H9 (cell line): ENCODE measurements at places on chromosomes 1 and 21.

DNA sequence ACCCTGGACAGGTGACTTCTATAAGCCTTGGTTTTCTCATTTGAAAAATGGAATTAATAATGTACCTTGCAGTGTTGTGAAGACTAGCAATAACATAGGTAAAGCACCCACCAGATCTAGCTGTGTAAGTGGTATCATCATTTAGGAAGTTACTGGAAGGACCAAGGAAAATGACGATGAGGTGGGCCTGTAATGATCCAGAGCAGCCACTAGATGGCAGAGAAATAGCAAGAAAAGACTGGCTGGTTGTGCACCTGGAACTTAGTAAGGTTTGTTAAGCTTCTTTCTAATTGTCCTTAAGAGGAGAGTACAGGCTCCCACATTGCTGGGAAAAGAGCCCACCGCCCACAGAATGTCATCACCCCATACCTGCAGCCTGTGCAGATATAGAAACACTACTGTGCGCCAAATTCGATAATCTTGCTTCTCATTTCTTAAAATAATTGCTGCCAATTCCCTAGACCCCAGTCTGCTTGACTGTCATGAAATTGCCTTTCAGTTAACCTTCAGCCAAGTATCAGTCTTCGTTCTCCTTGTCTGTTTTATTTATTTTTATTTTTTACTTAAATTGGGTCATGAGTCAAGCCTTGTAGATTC lies 37.2 kb downstream of the WNT4 start:
- no peak for DNase-seq

GRCh38 chr1:236864996-236865817 lies 70.1 kb downstream of the MTR start:
- DNase-seq = no peak

- DNase-seq = peak; percentile 58
These were observed 534 bp downstream of the KCNH1 start for GRCh38 chr1:211133393-211133835.

GRCh38 chr1:38131024-38131585 lies 84.5 kb upstream of the POU3F1 start:
- no peak for DNase-seq

DNA sequence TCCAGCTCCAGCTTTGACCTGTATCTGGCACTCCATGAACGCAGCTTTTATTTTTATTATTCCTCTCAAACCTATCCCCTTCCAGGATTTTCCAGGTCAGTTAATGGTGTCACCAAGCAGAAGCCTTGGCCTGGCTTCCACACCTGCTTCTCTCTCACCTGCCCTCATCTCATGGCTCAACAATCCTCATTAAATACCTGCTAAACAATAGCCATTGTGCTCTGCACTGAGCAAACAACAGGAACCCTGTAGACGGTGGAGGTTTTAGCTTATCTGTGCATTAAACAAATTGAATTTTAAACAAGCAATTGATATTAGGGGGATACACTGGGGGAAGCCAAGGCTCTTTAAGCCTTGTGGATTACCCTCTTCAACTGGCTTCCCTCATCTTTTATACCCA lies 15.3 kb downstream of the PYCR2 start:
- DNase-seq = no peak

DNA sequence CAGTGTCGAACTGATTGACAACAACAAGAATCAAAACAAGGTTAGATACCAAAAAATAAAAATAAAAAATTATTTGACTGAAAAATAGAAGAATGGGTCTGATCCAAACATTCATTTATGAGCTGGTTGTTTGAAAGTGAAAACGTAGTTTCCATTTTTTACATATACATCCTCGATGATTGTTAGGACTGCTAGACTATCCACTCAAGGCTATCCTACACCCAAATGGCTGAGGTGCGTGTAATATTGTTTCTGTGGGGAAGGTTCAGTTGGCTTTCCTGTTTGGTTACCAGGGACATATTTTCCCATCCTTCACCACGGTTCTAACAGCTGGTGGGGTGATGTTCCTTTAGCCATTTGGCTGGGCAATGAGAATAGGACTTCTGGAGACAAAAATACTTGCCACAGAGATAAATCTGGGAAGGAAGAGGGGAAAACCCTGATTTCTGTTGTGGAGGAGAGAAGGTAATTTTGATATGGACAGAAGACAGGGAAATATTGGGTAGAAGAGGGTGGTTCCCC lies 66.3 kb downstream of the MAP3K7CL start:
- no peak for DNase-seq

- DNase-seq = no peak
These were observed 32.9 kb upstream of the B3GALT5 start for GRCh38 chr21:39579734-39580332.
